Activated CD8-positive, alpha-beta memory T cell treated with anti-CD3 and anti-CD28 coated beads for 4 hours (primary cell): ENCODE measurements at places on chromosomes 13 and 19.

DNA sequence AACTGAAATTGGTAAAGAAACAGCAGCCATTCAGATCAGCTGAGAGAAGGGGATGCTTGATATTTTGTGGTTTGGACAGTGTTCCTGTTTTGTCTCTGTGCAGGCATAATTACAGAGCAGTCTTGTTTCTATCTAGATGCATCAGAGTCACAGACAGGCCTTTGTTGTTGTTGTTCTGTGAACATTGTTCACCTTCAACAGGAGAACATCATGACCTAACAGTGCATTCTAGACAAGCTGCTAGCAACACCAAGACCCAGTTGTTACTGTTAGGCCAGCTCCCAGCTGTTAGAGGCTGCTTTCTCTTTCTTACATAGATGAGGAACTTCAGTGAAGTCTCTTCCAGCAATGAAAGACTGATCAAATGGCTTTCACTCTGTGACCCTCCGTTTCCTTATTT, 8.5 kb upstream of the LSR start:
- DNase-seq, result no peak

DNA sequence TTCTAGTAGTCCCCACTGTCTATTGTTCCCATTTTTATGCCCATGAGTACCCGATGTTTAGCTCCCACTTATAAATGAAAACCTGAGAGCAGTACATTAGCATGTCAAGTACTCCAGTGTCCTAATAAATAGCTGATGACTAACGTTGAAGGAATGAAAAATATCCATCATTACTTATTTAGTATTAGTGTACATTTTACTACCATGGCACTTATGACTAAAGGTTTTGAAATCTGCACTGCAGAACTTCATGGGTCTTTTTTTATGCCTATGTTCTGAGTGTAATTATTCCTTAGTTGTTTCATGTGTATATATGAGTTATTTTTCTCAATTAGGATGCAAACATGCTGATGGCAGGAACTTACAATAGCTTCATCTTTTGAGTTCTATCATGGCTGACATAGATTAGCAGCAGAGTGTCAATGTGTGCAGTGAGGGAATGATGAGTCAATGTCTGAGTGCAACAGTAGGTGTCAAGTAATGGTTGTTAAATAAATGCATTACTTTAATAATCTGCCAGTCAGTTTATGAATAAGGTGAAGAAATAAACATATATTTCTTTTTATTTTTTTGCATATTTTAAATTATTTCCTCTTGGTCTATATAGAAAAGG, 188.4 kb downstream of the ITGBL1 start:
- DNase-seq, result no peak

- DNase-seq, result no peak
Observed at GRCh38 chr19:13640611-13641010, 123.7 kb upstream of the MRI1 start.

DNA sequence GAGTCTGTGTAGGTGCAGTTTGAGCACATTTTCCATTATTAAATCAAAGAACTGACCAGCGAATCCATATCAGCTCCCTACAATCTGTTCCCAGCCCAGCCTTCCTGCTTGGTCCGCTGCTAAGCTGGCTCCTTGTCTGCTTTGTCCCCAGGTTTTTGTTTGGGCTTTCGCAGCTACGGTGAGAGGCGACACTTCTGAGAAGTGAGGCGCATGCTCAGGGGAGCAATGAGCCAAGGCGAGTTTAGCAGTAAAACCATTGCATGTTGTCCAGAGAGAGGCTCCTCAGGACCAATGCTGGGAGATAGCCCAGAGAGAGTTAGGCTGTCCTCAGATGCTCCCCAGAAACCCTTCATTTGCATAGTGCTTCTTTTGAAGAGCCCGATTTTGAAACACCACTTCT, 162.0 kb downstream of the ITGBL1 start:
- DNase-seq, result no peak

- DNase-seq, result no peak
Observed at GRCh38 chr13:72062566-72062965, 195.6 kb upstream of the DACH1 start.

- DNase-seq, result no peak
Observed at GRCh38 chr13:113135281-113135760, 12.7 kb downstream of the F10 start.

- no peak for DNase-seq
Observed at GRCh38 chr13:98321395-98321794, 144.3 kb upstream of the RNF113B start.

- DNase-seq, result no peak
Observed at GRCh38 chr13:21987793-21988192, 316.9 kb downstream of the FGF9 start.

DNA sequence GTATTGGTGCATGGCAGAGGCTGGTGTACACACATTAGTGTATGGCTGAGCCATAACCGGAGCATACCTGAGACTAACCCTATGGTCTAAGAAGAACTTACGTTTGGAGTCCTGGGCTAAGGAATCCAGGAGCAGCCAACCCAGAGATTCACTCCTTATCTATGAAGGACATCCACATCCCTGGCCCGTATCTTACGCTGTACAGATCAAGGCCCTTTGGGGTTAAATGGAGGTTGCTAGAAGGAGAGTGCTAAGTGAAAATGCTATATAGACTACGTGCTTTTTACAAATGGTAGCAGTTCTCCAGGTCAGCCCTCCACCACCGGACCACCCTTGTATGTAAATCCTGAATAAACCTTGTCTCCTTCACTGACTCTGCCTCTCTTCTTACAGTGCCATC, 1.9 kb upstream of the SUGT1 start:
- no peak for DNase-seq
